ENCODE measurements at places on chromosomes 1 and 21.

GRCh38 chr1:1373815-1374588 is 1.0 kb downstream of the AURKAIP1 start:
- DNase-seq, result no peak

DNA sequence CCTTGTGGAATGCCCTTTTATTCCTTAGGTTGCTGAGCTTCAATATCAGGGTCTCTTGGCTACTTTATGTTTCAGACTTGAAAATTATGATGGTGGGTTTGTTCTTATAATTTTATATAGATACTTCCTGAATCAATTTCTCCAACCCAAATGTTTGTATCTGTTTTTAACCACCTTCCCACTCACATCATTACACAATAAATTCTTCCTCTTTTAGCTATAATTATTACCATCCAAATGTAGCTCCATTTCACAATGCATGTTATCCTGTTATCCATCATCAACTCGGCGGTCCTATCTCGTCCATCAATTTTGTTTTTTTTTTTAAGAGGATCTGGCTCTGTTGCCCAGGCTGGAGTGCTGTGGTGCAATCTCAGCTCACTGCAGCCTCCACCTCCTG is 357.6 kb upstream of the ZP4 start:
- DNase-seq, result no peak

- DNase-seq, result no peak
These were observed 212.7 kb downstream of the FAF1 start for GRCh38 chr1:50747394-50747793.

GRCh38 chr1:152658649-152659048 is 4.5 kb upstream of the LCE2D start:
- DNase-seq, result no peak

DNA sequence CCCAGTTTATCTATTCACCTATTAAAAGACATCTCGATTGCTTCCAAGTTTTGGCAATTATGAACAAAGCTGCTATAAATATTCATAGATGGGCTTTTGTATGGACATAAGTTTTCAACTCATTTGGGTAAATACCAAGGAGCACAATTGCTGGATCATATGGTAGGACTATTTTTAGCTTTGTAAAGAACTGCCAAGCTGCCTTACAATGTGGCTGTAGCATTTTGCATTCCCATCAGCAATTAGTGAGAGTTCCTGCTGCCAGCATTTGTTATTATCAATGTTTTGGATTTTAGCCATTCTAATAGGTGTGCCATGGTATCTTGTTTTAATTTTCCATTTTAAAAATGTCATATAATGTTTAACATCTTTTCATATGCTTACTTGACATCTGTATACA is 475.6 kb upstream of the NCAM2 start:
- DNase-seq, result no peak

- no peak for DNase-seq
These were observed 96.4 kb downstream of the C1orf21 start for GRCh38 chr1:184483101-184483683.

DNA sequence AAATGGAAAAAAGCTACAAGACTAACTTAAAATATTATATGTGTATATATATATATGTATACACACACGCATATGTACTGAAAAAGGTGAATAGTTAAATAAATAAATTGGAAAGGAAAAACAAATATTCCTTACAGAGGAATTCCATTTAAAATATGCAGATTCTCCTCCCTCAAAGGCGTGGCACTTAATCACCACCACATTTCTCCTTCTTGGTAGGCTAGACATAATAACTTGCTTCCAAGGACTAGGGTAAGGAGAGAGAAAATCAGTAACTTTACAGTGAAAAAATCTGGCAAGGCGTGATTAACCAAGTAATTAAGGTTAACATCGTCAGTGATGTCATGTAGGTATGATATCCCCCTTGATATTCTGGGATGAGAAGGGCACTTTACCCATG is 84.0 kb upstream of the USP25 start:
- DNase-seq, result no peak

- DNase-seq, result no peak
These were observed 223.4 kb upstream of the FMN2 start for GRCh38 chr1:239868058-239868832.

DNA sequence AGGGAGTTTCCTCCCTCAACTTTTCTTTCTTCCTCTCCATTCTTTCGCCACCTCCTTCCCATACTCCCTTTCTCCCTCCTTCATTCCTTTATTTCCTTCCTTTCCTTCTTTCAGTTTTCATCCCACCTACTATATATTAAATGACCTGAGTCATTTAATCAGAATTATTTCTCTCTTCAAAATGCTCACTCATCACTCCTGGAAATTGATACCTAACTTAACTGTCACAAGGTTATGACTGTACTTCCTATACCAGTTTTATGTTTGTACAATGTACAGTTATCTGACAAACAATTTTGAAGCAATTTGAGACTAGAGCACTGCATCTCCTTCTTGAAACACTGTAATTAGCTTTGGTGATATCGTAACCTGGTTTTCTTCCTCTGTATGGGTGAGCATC is 41.4 kb downstream of the NEXN start:
- no peak for DNase-seq

- no peak for DNase-seq
These were observed 136.1 kb upstream of the HOOK1 start for GRCh38 chr1:59678493-59679228.

GRCh38 chr1:246029616-246030015 is 477.5 kb downstream of the SMYD3 start:
- no peak for DNase-seq

- no peak for DNase-seq
These were observed 145.0 kb downstream of the PATJ start for GRCh38 chr1:61887076-61887867.

DNA sequence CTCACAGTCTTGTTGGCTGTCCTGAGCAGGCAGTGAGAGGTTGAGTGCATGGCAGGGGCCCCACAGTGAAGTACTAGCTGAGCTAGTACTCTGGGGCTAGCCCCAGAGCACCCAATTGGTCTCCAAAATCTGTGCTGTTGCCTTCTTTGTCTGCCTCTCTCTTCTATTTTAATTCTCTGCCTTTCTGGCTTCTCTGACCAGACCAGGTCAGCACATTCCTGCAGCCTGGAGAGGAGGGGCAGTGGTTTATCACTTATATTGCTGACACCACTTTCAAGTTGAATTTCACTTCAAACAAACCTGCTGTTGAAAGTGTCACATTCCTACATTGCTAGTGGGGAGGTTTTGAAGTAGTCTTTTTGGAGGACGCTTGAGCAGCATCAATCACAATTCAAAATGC is 628.7 kb downstream of the PTPRU start:
- no peak for DNase-seq

DNA sequence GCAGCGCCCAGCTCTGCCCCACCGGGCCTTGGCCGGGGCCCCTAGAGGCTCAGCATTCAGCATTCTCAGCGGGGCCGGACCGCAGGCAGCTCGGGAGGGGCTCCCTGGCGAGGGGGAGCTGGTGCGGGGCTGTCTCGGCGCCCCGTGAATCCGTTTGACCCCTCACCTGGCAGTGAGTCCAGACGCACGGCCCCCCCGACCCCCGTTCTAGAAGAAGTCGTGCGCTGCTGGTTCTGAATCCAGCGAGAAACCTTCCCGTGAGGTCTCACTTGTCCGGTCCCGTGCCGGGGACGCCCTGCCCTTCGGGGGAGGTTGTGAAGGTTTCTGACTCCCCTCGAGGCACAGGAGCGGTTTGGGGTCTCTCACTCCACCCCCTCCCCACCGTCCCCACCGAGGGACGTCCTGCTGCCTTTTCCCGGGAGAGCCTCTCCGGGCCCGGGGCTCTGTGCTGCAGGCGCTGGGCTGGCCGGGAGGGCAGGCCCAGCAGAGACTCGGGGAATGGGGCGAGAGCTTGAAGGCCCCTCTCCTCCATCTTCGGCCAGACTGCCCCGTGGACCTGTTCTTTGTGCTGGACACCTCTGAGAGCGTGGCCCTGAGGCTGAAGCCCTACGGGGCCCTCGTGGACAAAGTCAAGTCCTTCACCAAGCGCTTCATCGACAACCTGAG is 655 bp downstream of the COL6A1 start:
- DNase-seq, result no peak

DNA sequence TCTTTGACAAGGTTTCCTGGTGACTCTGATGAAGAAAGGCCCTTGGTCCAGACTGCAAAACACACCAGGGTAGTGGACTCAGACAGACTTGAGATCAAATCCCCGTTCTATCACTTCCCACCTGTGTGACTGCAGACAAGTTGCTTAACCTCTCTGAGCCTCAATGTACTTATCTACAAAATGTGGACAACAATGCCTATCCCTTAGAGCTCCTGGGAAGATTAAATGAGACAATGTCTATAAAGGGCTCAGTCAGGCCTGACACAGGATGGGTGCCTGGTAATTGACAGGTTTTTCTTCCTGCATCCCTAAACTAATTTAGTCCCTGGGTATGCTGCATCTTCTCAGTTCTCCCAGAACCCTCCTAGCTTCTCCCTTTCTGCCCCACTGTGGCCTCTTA is 37.9 kb upstream of the ZBTB40 start:
- no peak for DNase-seq

DNA sequence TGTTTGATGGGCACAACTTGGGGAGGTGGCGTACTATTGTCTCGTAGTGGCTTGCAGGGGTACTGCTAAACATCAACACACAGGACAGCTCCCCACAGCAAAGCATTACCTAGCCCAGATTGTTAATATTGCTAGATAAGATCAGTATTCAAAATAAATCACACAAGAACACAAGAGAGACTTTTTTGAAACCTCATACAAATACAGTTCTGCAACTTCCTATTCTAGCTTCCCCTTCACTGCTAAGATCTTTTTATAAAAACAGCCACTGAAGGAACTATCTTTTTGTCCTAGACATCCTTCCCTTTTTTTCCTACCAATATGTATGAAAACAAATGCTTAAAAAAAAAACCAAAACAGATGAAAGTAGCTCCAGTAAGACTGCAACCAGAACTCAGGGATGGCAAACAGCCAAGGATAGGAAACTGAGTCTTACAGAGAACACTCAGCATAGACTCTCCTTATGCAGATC is 137.8 kb upstream of the KRTAP19-8 start:
- DNase-seq, result no peak

DNA sequence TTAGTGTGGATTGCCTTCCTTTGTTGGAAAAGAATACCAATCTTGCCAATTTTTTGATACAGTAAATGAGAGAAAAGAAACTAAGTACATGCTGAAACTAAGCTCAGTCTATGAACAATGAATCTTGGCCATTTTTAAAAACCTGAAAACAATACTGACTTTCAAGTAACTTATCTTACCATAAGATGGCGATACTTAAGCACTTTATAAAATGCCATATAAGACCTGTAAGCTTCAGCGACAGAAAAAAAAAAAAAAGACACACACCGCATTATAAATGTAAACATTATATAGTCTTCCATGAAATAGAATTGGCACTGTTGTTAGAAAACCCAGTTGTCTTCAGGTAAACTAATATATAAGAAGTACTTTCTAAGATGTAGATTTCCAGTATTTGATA is 3.0 kb downstream of the OLFM3 start:
- DNase-seq, result no peak

DNA sequence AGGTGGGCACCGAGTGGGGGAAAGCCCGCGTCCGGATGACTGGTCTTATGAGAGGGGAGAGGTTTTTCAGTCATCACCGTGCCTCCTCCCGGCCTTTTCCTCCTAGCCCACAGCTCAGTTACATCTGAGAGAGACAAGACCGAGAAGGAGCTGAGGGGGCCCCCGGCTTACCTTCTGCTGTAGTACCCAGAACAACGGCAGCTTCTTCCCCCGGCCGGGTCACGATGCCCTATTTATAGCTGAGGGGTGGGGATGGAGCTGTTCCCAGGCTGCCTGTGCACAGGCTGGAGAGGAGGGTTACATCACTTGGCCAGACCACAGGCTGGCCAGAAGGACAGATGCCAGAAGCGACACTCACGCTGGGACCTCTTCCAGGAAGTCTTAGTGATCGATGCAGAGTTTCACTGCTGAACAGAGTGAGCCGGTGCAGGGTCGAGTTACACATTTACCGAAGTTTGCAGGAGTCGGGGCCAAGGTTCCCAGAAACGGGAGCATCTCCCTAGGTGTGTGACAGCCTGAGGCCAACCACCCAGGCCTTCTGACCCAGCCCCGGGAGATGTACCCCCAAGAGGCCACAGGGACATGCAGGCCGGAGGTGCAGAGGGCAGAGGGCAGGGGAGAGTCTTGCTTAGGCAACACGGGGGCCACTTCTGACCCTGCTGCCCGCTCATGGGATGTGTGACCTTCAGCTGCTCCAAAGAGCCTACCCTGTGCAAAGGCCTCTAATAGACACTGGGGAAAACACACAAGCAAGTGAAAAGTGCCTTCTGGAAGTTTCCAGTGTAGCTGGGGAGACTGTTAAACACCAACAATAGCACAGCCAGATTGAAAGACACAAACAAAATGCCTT is at the start of gene AGT:
AGT (minus strand) TSS at position 208 of the 850 bp plus-strand sequence. CDS start 3,299 bp downstream, outside the sequence.
- DNase-seq, result no peak

DNA sequence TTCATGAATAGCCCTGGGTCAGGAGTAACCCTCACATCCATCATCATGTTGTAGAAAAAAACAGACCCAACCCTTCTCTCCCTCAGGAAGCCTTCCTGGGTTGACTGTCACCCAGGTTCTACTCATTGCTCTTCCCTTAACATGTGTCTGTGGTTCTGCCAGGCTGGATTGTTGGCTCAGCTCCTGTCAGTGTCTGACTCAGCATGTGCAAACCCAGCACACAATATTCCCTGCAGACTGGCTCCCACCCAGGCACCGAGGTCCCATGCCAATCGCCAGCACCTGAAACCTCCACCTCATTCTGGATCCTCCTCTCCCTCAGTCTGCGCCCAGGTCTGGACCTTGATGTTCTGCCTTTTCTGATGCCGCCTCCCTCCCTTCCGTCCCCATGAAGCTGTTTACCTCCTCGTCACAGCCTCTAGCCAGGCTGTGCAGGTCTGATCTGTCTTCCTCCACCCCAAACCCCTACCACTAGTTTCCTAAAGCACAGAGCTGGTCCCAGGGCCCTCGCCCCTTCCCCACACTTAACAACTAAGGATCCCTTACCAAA is 4.3 kb upstream of the S100A8 start:
- DNase-seq, result no peak

DNA sequence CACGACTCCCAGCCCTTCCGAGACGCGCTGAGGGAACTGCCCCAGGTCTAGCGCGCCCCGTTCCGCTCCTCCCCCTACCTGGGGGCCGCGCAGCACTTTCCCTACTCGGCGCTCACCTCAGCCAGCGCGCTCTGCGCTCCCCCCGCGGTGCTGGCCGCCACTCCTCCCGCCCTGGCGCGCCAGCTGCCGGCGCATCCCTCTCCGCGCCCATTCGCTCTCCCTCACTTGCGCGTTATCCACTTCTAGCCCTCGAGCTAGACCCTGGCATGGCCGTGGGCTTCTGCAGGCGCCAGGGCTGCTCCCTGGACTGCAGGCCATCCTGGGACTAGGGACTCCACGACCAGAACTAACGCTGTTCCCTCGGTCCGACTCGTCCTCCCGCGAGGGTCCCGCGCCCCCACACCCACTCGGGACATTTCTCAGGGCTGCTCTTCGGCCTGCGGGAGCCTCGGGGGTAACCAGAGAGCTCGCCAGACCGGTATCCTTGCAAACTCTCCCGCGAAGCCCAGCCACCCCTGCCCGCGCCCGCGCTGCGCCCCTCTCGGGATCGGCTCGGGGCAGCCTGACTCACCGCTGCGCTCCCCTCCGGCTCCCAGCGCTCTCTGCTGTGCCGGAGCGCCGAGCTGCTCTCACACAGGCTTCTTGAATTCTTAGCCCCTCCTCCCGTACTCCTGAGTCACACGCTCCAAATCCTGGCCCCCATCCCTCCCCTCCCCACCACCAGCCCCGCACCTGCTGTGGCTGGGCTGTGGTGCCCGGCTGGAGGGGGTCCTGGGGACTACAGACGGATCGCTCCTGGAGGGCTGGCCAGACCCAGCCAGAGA is at the start of gene NGF:
NGF (minus strand) TSS at position 617 of the 824 bp plus-strand sequence. CDS start 51,454 bp downstream, outside the sequence.
- no peak for DNase-seq
